ENCODE measurements at places on chromosomes 5 and 9.

DNA sequence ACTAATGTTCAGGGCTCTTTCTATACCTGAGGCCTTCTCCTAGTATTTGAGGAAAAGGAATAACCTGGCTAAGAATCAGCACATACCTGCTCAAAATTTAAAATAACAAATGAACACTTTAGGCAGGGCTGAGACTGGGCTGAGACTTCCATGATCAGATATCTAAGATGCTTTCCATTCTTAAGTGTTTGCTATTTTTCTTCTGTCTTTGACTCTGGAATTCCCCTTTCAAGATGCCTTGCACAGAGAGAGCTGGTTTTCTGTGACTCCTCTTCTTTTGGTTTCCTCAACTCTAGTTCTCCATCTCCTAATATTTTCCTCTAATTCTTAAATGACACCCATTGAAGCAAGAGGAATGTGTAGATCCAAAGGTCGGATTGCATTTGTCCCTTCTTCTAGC, 61.1 kb downstream of the DPYSL3 start:
- no peak for DNase-seq

DNA sequence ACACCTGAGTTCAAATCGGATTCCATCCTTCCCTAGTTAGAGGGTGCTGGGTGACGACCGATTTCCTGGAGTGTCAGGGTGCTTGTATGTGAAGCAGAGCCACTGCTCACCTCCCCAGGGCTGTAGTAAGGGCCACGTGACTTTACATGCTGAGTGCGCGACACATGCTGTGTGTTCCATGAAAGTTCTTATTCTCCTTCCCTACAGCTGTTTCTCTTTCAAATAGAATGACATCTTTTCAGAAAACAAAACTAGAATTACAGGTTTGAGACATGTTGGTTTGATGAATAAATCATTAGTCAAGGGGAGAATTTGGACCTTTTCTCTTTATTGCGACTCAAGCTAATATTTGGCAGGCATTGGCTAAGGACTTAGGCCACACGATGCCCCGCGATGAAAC, 113.1 kb downstream of the JMY start:
- DNase-seq = no peak

DNA sequence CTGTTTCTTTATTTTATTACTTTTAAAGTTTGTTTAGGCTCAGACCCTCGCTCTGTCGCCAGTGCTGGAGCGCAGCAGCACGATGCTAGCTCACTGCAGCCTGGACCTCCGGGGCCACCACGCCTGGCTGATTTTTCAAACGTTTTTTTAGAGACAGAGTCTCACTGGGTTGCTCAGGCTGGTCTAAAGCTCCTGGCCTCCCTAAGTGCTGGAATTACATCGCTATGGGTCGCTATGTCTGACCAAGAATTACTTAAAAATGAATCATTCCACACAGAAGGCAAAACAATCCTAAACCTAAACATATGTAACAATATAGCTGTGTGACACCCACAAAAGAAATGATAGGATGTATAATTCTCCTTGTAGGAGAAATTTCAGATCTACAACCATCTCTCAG, 86.9 kb upstream of the SIMC1 start:
- DNase-seq = no peak

DNA sequence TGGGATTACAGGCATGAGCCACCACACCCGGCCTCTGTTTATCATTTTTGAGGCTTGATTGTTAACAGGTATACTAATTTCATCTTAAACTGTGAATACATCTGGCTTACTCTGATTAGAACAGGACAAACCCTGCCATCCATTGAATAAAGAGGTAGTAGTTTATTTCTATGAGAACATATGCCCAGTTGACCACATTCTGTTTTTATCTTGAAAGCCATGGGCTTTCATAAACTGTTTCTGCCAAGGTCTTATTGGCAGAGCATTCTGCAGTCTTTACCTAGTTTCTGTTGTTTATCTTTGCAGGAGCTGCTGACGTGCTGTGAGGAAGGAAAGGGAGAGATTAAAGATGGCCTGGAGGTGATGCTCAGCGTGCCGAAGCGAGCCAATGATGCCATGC, 184.9 kb upstream of the OTULINL start:
- no peak for DNase-seq

DNA sequence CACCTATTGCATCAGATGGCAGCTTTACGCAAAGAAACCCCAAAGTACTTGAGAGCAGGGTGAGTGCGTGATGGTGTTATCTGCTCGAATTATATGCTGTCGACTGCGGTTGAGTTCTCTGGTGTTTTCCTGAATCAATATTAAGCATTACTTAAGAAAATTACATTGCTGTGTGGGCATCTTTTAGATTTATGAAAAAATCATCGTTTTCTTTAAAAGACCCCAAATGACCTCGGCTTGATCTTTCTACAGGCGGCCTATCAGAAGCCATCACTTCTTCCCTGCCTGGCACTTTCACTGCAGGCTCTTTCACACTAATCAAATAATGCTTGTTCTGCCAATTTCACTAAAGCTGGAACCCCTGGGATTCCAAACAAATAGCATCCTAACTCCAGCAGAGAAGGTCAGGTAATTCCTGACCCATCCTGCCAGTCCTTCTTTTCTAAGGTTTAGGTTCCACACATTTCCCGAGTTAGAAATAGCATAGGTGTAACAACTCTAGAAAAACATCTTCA, 1.7 kb downstream of the UBE2QL1 start:
- no peak for DNase-seq

GRCh38 chr5:53260446-53260845, 150.9 kb upstream of the MOCS2 start:
- no peak for DNase-seq

GRCh38 chr5:54874337-54875021, 110.9 kb downstream of the ESM1 start:
- DNase-seq = no peak

DNA sequence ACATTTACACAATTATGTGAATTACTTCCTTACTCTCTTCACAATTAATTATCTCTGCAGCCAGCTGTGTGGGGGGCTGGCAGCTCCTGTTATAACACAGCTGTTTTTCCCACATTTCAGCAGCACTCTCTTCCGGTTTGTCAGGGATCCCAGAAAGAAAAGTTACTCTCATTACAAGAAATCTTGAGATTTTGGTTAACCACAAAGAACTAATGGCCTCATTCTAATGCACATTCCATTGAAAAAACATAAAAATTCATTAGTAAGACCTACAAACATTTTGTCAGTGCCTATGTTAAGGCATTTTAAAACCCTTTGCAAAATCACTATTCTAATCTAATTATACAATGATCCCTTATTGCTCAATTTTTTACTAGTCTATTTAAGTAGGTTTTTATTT, 64.1 kb downstream of the PDE4D start:
- DNase-seq = no peak

- DNase-seq = no peak
Measured at GRCh38 chr9:93059011-93059714, 662 bp downstream of the SUSD3 start.

- DNase-seq = no peak
Measured at GRCh38 chr9:99881769-99882168, 24.7 kb upstream of the STX17 start.

GRCh38 chr9:114806526-114806900, 674 bp upstream of the TNFSF15 start:
- DNase-seq = no peak

GRCh38 chr5:66717455-66718373, 121.5 kb downstream of the MAST4 start:
- DNase-seq = no peak

DNA sequence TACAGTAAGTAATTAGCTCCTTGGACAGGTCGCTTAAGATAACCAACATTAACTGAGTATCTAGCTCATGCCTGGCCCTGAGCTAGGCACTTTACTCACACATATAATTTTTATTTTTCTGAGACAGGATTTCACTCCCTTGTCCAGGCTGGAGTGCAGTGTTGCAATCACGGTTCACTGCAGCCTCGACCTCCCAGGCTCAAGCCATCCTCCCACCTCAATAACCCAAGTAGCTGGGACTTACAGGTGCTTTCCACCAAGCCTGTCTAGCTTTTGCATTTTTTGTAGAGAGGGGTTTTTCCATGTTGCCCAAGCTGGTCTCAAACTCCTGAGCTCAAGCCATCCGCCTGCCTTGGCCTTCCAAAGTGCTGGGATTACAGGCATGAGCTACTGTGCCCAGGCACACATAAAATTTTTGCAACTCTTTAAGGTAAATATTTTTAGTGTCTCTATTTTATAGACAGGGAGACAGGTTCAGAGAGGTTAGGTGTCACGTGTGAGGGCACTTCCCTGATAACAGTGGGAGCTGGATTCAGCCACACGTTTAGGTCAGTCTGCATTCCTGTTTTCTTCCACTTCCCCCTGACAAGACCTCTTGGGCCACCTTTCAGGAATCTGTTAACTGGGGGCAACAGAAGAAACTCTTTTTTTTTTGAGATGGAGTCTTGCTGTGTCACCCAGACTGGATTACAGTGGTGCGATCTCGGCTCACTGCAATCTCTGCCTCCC, 18.2 kb downstream of the HBEGF start:
- no peak for DNase-seq

- no peak for DNase-seq
Measured at GRCh38 chr5:586751-587285, 25.3 kb upstream of the CEP72 start.

- no peak for DNase-seq
Measured at GRCh38 chr5:174694611-174695010, 29.8 kb upstream of the MSX2 start.

GRCh38 chr5:179300581-179301180, 44.6 kb downstream of the ADAMTS2 start:
- no peak for DNase-seq

- DNase-seq = no peak
Measured at GRCh38 chr9:26565118-26565517, 327.5 kb downstream of the CAAP1 start.

DNA sequence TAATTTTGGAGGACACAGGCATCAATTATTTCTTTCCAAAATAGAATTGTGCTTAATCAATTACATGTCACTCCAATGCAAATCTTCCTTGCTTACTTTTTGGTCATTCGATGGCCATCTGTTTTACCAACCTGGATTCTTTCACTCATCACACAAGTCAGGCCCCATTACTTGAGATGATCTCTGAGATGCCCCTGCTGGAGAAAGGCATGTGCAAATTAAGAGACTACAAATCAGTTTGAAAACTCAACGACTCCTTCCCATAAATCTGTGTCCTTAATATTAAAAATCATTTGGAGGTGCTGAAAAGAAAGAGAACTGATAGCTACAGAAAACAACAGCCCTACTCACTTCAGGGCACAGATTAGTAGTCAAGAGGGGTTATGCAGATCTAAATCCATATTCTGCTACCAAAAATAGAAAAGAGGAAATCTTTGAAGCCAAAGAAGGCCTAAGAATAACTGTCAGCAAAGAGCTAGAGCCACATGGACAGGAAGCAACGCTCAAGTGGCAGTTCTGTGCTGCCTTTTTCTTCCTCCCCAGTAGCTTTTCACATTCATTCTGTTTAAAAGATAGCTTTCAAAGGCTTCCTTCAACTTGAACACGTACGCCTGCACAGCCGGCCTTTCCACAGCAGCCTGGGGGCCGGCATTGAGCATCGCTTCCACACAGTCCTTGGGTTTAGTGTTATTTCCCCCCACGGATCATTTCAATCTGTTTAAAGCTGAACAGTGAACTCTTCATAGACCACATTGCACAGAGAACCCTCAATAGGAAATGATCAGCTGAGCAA, 79.3 kb upstream of the MAP3K1 start:
- peak; percentile 28 for DNase-seq

GRCh38 chr5:59036274-59036961, 453.5 kb downstream of the RAB3C start:
- DNase-seq = no peak

GRCh38 chr9:112446080-112446479, 40.5 kb upstream of the KIAA1958 start:
- DNase-seq = no peak

DNA sequence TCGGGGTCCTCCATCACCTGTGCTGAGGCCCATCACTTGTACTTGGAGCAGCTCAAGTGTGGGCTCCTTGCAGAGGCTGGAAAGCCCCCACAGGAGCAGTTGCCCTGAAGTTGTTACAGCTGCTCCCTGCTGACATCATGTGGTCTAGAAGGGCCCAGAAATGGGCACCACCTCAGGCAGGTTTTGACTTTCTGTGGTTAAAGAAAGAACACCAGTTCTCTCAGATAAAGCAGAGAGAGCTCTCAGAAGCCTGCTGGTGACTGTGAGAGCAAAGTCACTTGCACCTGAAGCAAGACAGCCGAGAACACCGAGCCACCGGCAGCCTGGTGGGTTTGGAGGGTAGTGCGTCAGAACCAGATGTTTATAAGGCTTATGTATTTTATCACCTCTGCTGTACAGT, 70.4 kb downstream of the MVB12B start:
- no peak for DNase-seq
